Activated T-helper 1 cell treated with anti-CD3 and anti-CD28 coated beads, Interleukin-12 subunit alpha, Interleukin-12 subunit beta, Interleukin-2, Interleukin-4 antibody, amounts not matched to agents 30 ng/mL and 10 ng/mL and 1 ng/mL, durations not matched to agents 14 hours and 24 hours and 36 hours (primary cell): ENCODE measurements at places on chromosomes 3 and 15. TPM values are rescaled to one million over a fixed set of nuclear protein-coding genes. Genes with fewer than 3 reads are reported as not detected.

- H3K4me3 ChIP-seq, result peak overlapping the region; percentile 97
- DNase-seq, result peak; percentile 79
- peaks cover 83% of the 10 kb centered on the region for H3K4me1 ChIP-seq
- peaks cover 13% of the 10 kb centered on the region for H3K36me3 ChIP-seq
Observed at GRCh38 chr3:16511681-16512434, 1.6 kb downstream of the RFTN1 start.

- H3K36me3 ChIP-seq, result no peaks in the 10 kb centered on the region
- H3K27ac ChIP-seq, result no peak overlapping the region
- no peaks in the 10 kb centered on the region for H3K4me1 ChIP-seq
- H3K27me3 ChIP-seq, result no peaks in the 10 kb centered on the region
- H3K4me3 ChIP-seq, result no peak overlapping the region
Observed at GRCh38 chr3:140553591-140553990, 124.3 kb upstream of the TRIM42 start.

DNA sequence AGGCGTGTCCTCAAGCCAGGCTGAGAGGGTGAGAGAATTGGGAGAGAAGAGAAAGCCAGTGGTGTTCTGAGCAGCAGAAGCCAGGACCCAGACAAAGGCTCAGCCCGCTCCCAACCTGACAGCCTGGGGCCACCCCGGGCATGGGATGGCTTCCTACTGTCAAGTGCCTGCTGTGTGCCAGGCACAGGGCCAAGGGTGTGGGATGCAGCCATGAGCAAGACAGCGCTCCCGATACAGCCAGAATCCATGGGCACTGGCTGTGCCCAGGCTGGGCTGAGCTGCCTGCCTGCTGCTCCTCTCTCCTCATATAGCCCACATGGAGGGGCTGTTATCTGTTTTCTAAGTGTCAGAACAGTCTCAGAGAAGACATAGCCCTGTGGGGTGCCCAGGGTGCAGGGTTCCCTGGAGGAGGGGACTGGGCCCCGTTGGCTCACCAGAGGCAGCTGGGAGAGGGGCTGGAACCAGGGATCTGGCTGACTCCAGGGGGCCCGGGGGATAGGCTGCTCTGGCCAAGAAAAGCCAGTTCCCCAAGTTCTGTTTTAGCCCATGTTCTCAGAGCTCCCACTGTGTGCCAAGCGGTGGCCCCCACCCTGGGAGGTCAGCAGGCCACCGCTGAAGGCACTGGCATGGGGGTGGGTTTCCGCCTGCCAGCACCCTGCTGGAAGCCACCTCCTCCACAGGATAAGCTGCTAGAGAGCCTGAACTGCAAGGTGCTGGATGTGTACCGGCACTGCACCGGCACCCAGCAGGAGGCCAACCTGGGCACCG lies 39.0 kb downstream of the CFAP100 start:
- peaks cover 3% of the 10 kb centered on the region for H3K36me3 ChIP-seq
- no peaks in the 10 kb centered on the region for H3K27me3 ChIP-seq
- no peak overlapping the region for H3K27ac ChIP-seq

- no peaks in the 10 kb centered on the region for H3K36me3 ChIP-seq
- H3K27ac ChIP-seq, result no peak overlapping the region
- no peak overlapping the region for H3K4me3 ChIP-seq
- peak; percentile 40 for DNase-seq
Observed at GRCh38 chr3:14791343-14791945, 27.3 kb upstream of the FGD5 start.

GRCh38 chr3:2148561-2149340 lies 50.1 kb downstream of the CNTN4 start:
- H3K27me3 ChIP-seq, result no peaks in the 10 kb centered on the region
- no peak for DNase-seq
- no peaks in the 10 kb centered on the region for H3K4me1 ChIP-seq
- H3K36me3 ChIP-seq, result no peaks in the 10 kb centered on the region
- no peak overlapping the region for H3K27ac ChIP-seq
- no peak overlapping the region for H3K4me3 ChIP-seq

DNA sequence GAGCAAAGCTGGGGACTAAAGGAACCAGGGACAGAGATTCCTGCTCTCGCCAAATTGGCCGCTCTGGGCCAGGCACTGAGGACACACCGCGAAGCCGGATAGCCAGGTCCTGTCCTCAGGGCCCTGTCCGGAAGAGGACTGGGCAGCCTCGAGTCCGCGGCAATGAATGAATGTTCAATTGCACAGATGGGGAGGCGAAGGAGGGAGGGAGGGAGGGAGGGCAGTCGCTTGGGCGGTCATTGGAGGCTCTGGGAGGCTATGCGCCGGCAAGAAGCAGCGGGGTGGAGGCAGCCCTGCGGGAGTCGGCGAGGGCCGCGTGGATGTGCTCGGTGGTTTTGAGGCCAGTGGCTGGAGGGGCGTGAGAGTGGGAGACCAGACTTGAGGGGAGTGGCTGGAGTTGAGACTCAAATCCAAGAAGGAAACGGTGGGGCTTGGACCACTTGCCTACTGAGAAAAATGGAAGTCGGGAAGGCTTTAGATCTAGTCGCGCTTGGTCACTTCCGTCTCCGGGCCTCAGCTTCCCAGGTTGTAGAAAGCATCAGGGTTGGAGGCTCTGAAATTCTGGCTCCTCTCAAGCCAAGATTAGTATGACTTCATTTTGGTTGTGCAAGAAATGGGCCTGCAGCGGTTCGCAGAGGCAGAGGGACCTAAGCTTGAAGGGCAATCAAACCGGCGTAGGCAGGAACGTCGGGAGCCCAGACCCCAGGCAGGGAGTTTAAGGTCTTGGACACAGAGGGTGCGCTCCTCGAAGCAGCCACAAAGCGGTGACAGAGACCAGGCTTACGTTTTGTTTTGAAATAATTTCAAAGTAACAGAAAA lies 21.1 kb upstream of the PLXND1 start:
- DNase-seq, result peak; percentile 22
- peaks cover 16% of the 10 kb centered on the region for H3K27me3 ChIP-seq
- peaks cover 20% of the 10 kb centered on the region for H3K4me1 ChIP-seq
- peak overlapping the region; percentile 82 for H3K4me3 ChIP-seq
- no peaks in the 10 kb centered on the region for H3K36me3 ChIP-seq

DNA sequence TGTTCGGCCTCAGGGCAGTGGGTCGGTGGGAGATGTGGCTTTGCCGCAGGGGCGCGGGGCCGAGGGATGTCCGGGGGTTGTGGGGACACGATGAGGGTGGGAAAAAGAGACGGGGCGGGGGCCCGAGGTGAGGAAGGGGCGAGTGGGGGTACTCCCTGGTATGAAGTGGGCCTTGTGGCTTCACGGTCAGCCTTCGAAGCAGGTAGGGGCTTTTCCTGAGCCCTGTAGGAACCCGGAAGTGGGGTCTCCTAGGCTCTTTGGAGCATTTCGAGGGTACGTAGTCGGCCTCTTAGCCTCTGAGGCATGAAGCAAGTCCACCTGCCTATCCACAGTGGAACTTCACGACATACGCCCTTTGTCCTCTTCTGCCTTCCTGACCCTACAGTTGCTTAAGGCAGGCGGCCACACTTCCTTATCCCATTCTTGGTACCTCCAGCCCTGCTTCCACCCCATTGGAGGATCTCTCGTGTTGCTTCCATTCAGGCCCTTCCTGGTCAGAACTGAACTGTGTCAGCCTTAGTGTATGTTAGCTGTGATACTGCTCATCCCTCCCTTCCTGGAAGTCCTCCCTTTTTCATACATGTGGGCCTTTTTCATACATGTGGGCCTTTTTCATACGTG lies 389 bp downstream of the ARPC4 start:
- peak; percentile 22 for DNase-seq
- H3K36me3 ChIP-seq, result peaks cover 51% of the 10 kb centered on the region
- H3K27me3 ChIP-seq, result no peaks in the 10 kb centered on the region
- H3K4me3 ChIP-seq, result peak overlapping the region; percentile 99

DHFR2 gene
- 10.1 and 12.3 TPM in 2 replicates for total RNA-seq

GRCh38 chr15:90295270-90295648 lies 29.8 kb downstream of the NGRN start:
- no peaks in the 10 kb centered on the region for H3K36me3 ChIP-seq
- no peak for DNase-seq
- peaks cover 6% of the 10 kb centered on the region for H3K4me1 ChIP-seq
- H3K4me3 ChIP-seq, result no peak overlapping the region

NOX5 gene
- 0.03 TPM in 1 of 2 replicates, not detected in the other for total RNA-seq

LEKR1 gene
- total RNA-seq, result 0.57 TPM in 1 of 2 replicates, not detected in the other

SRP14 gene
- 144 and 147 TPM in 2 replicates for total RNA-seq

DNA sequence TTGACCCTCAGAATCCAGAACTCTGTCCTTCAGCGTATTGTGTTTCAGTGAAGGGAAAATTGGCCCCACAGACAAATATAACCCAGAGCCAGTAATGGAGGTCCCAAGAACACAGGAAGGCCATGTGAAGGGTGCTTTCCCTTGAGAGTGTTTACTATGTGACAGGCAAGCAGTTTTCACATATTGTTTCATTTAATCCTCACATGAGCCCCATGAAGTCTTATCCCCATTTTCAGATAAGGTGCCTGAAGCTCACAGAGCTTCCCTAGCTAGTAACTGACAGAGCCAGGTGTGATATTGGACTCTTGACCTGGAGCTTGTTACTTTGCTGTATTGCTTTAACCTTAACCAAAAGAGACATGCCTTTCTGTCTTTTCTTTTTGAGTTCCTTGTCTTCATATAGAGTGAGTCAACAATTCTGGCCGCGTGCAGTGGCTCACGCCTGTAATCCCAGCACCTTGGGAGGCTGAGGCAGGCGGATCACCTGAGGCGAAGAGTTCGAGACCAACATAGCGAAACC lies 9.4 kb upstream of the DVL3 start:
- peaks cover 32% of the 10 kb centered on the region for H3K36me3 ChIP-seq
- H3K27me3 ChIP-seq, result no peaks in the 10 kb centered on the region
- no peak for DNase-seq
- no peak overlapping the region for H3K27ac ChIP-seq

GRCh38 chr3:52982839-52983238 lies 63.0 kb downstream of the SFMBT1 start:
- peak overlapping the region; percentile 38 for H3K4me3 ChIP-seq
- no peak for DNase-seq
- H3K4me1 ChIP-seq, result peaks cover 23% of the 10 kb centered on the region
- peak overlapping the region; percentile 88 for H3K27ac ChIP-seq
- H3K36me3 ChIP-seq, result peaks cover 5% of the 10 kb centered on the region

TM4SF1 gene
- 0.13 and 0.22 TPM in 2 replicates for total RNA-seq

DNA sequence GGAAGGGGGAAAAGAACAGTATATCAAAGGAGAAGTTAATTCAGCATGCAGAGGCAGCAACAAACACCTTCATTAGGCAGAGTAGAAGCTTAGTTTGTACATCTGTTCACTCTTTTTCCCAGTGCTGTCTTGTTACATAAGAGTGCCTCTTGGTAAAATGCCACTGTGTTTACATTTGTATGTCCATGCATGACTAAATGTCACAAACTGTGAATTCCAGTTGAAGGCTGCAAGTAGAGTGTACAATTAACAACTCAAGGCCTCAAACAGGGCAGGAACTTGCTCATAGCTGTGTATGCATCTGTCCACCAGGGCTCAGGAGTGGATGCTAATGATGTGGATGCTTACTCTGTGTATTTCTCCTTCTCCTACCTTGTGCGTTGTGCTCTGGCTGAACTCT lies 214.2 kb upstream of the TPM1 start:
- no peak overlapping the region for H3K4me3 ChIP-seq
- H3K27me3 ChIP-seq, result peaks cover 7% of the 10 kb centered on the region
- no peak overlapping the region for H3K27ac ChIP-seq
- H3K36me3 ChIP-seq, result no peaks in the 10 kb centered on the region
- no peak for DNase-seq

GRCh38 chr15:67181221-67181639 lies 73.2 kb downstream of the AAGAB start:
- H3K4me1 ChIP-seq, result peaks cover 33% of the 10 kb centered on the region
- peak overlapping the region; percentile 71 for H3K27ac ChIP-seq
- H3K27me3 ChIP-seq, result no peaks in the 10 kb centered on the region
- no peak overlapping the region for H3K4me3 ChIP-seq
- DNase-seq, result no peak

GRCh38 chr3:100602506-100603444 lies 6.6 kb upstream of the ADGRG7 start:
- peak overlapping the region; percentile 64 for H3K27ac ChIP-seq
- peaks cover 28% of the 10 kb centered on the region for H3K4me1 ChIP-seq
- peak overlapping the region; percentile 64 for H3K4me3 ChIP-seq
- H3K27me3 ChIP-seq, result peaks cover 7% of the 10 kb centered on the region

DNA sequence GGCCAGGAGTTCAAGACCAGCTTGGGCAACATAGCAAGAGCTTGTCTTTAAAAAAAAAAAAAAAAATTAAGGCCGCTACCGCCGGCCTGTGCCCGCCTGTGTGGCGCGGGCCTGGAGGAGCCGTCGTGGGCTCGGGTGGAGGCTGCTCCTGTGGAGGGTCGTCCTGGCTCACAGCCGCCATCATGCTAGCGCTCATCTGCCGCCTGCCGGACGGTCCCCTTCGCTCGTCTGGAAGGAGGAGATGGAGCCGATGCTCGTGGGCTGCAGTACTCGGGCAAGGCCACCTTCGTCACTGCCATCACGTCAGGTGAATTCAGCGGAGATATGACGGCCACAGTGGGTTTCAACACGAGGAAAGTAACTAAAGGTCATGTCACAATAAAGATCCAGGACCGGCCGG lies 37.4 kb downstream of the TFRC start:
- no peak overlapping the region for H3K27ac ChIP-seq
- no peaks in the 10 kb centered on the region for H3K27me3 ChIP-seq
- peaks cover 46% of the 10 kb centered on the region for H3K36me3 ChIP-seq
- peaks cover 2% of the 10 kb centered on the region for H3K4me1 ChIP-seq
- no peak overlapping the region for H3K4me3 ChIP-seq

HDC gene
- total RNA-seq, result 2.1 and 2.4 TPM in 2 replicates

DNA sequence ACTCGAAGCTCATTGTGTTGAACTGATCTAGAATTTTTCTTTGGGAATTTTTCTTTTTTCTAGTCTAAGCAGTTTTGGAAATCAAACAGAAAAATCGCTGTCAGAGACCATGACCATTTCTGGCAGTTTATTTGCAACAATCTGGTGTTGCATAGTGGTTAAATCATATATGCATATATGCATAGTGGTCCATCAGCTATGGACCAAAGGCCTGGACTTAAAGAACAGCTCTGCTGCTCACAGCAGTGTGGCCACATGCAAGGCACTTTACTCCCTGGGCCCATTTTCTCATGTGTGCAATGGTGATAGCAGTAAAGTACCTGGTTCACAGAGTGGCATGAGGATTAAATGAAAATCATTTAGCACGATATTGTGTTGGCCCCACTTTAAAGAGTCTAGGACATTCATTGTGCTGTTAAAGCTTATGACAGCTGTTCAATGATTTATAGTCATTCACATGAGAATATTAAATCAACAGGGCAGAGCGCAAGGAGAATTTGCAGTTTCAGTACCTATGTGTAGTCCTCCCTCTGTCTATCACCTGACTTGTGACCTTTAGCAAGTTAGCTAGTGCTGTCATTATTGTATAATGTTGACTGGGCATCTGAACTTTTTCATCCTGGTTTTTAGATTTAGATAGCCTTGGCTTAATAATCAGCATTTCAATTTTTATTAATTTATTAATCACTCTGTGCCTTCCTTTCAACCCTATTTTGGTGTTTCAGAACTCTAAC lies 46.4 kb downstream of the BLM start:
- no peaks in the 10 kb centered on the region for H3K27me3 ChIP-seq
- H3K4me1 ChIP-seq, result peaks cover 28% of the 10 kb centered on the region
- H3K4me3 ChIP-seq, result no peak overlapping the region
- peaks cover 52% of the 10 kb centered on the region for H3K36me3 ChIP-seq
- no peak for DNase-seq

GRCh38 chr3:149274220-149274619 lies 52.6 kb upstream of the CP start:
- H3K4me1 ChIP-seq, result peaks cover 18% of the 10 kb centered on the region
- no peak overlapping the region for H3K4me3 ChIP-seq
- H3K27ac ChIP-seq, result no peak overlapping the region
- H3K27me3 ChIP-seq, result peaks cover 11% of the 10 kb centered on the region
- no peak for DNase-seq

GRCh38 chr3:160755776-160756304 lies at the start of gene PPM1L:
Gene PPM1L, plus strand, starts transcription at chr3:160756231.
- H3K4me1 ChIP-seq, result peaks cover 37% of the 10 kb centered on the region
- peak within 1 kb of the TSS; percentile 98 for H3K27ac ChIP-seq
- H3K4me3 ChIP-seq, result peak within 1 kb of the TSS; percentile 93
- peaks cover 43% of the 10 kb centered on the region for H3K27me3 ChIP-seq
